Activated CD8-positive, alpha-beta memory T cell treated with anti-CD3 and anti-CD28 coated beads for 48 hours (primary cell): ENCODE measurements at places on chromosomes 2 and 18.

- no peak for DNase-seq
Observed at GRCh38 chr2:9174771-9175437, 31.7 kb upstream of the ASAP2 start.

GRCh38 chr2:157076526-157077161, 180.9 kb upstream of the GALNT5 start:
- no peak for DNase-seq

- no peak for DNase-seq
Observed at GRCh38 chr2:83305758-83306378, 1153.2 kb downstream of the SUCLG1 start.

- DNase-seq = no peak
Observed at GRCh38 chr18:73153271-73153670, 285.5 kb upstream of the NETO1 start.

GRCh38 chr2:42721898-42722297, 42.0 kb downstream of the OXER1 start:
- DNase-seq = no peak

DNA sequence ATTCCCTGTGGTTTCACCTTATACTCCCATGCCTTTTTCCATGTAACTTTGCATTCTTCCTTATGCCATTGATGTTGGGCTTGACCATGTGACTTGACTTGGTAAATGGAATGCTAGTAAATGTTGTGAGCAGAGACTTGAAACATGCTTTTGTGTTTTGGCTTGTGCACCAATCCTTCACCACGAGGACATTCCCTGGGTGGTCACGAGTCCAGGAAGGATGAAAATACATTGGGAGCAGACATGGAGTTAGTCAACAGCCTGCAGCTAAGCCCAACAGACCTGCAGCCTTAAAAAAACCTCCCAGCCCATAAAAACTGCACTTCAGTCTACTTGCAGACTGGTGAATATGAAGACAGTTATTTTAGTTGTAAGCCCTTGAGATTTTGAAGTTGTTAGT, 116.5 kb upstream of the SPATS2L start:
- no peak for DNase-seq

DNA sequence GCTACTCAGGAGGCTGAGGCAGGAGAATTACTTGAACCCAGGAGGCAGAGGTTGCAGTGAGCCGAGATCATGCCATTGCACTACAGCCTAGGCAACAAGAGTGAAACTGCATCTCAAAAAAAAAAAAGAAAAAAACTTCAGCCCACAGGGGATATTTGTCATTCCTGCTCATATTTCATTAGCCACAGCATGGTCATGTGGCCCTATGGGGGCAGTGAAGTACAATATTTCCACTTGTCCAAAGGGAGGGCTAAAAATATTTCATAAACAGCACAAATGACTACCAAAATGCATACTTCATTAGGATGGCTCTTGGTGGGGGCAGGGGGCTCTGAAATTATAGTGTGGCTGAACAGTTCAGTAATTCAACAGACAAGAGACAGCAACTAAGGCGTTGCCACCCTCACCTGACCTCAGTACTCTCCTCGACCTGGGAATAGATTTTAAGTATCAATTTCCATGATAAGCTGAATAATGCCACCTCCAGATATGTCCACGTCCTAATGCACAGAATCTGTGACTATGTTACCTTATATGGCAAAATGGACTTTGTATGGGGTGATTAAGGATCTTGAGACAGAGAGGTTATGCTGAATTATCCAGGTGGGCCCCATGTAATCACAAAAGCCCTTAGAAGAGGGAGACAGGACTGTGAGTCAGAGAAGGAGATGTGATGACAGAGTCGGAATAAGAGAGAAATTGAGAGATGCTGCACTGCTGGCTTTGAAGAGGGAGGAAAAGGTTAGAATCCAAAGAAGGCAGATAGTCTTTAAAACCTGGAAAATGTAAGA, 158.2 kb upstream of the CRIM1 start:
- no peak for DNase-seq

GRCh38 chr2:215830304-215830703, 183.0 kb downstream of the MREG start:
- DNase-seq = no peak

- no peak for DNase-seq
Observed at GRCh38 chr2:78035804-78036203, 513.6 kb upstream of the LRRTM4 start.

DNA sequence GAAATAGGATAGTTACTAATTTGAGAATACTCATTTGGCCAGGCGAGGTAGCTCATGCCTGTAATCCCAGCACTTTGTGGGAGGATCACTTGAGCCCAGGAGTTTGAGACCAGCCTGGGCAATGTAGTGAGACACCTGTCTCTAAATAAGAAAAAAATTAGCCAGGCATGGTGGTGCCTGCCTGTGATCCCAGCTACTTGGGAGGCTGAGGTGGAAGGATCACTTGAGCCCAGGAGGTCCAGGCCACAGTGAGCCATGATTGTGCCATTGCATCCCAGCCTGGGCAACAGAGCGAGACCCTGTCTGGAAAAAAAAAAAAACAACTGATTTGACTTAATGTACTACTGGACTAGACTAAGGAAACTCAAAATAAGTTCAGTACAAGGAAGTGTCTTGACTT, 32.7 kb upstream of the ZNF638 start:
- DNase-seq = no peak

GRCh38 chr2:26424221-26424620, 22.5 kb downstream of the DRC1 start:
- no peak for DNase-seq

- no peak for DNase-seq
Observed at GRCh38 chr2:70461981-70462876, 91.4 kb downstream of the TGFA start.

- no peak for DNase-seq
Observed at GRCh38 chr2:48131539-48132270, 225.4 kb upstream of the FBXO11 start.

GRCh38 chr18:34121200-34121721, 103.5 kb downstream of the NOL4 start:
- no peak for DNase-seq

- DNase-seq = no peak
Observed at GRCh38 chr2:191740016-191740419, 62.1 kb downstream of the NABP1 start.

- no peak for DNase-seq
Observed at GRCh38 chr2:173017646-173018420, 57.8 kb upstream of the MAP3K20 start.

GRCh38 chr2:225355788-225356187, 43.7 kb upstream of the NYAP2 start:
- no peak for DNase-seq

GRCh38 chr18:67608615-67609273, 92.2 kb upstream of the DSEL start:
- DNase-seq = no peak

GRCh38 chr2:158381978-158382377, 74.6 kb downstream of the CCDC148 start:
- no peak for DNase-seq

DNA sequence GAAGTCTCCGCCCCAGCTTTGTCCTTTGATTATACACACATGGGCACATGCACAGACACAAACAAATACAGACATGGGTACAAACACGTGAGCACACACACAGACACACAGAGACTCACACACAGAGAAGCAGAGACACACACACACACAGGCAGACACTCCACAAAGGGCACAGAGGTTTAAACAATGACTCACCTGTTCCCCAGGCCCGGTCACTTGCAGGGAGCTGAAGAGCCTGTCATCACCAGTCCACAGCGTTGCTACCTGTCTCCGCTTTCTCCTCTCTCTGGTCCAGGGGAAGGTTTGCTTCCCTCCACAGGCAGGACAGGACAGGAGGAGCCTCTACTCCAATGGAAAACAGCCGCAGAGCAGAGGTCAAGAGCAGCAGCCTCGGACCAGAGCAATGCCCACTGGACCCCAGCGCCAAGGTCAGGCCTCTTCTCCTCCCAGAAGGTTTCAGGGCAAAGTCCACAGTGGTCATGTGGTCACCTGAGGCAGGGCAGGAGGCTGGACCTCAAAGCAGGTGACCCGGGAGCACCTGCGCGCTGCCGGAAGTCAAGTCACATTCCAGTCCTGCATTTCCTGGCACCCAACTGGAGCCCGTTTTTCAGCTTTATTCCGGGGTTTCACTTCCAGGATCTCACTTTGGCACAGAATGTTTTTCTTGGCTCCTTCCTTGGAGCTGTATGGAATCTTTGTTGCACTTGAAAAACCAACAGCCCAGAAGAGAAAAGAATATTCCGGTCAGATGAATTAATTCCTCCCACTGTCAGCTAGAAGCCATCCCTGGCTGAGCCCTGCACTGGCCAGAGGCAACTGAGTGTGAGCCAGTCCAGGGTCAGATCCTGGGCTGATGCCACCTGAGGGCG, at the start of gene RAB17:
RAB17 (minus strand) TSS at position 463 of the 869 bp plus-strand sequence. CDS start 4,580 bp downstream, outside the sequence.
- no peak for DNase-seq

- no peak for DNase-seq
Observed at GRCh38 chr2:46047290-46047689, 249.9 kb upstream of the EPAS1 start.

GRCh38 chr2:74383254-74383653, 3.1 kb upstream of the DCTN1 start:
- no peak for DNase-seq

- DNase-seq = no peak
Observed at GRCh38 chr2:154466226-154466625, 232.3 kb upstream of the KCNJ3 start.

DNA sequence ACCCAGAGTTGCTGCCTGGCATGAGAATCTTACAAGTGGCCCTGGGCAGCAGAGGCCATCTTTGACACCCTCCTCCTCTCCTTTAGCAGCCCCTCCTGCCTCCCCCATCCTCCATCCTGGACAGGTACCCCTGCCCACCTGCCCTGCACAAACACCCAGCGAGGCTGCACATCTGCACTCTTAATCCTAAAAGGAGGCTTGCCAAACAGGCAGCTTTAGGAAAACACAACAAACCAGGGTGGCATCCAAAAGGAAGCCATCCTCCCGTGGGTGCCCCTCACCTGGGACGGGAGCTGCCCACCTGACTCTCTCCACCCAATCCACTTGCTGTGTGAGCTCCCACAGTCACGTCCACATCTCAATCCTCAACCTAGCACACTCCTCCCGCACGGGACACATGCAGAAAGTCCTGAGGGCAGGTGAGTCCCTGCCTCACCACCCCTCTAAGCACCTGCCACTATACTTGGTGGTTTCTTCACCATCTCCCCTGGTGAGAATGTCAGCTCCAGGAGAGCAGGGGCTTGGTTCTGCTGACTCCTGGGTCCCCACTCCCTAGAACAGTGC, 5.8 kb downstream of the BIN1 start:
- DNase-seq = no peak

DNA sequence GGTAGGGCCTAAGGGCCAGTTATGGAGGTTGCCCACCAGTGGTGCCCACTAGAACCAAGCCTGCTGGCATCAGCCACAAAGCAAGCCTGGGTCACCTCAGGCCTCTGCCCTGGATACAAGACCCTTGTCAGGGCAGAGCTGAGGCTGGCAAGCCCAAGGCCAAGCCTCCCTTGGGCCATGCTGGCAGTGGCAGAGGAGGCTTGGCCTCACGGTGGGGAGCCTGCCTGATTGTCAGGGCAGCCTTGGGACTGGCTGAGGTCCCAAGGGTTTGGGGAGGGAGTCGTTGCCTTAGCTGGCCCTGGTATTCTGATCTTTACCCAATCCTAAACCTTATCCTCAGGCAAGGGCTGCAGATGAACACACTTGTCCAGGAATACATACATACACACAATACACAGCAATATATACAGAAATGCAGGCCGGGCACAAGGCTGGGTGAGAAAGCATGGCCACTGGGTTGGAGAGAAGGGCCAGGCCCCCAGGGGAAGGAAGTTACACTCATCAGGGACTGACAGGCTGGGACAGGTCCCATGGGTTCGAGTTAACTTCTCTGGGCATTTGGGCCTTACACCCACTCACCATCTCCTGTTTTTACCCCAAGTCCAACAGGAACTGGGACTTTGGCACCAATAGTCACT, 21.0 kb downstream of the CCT7 start:
- DNase-seq = no peak

- no peak for DNase-seq
Observed at GRCh38 chr2:229612384-229612971, 101.9 kb downstream of the DNER start.
